ENCODE measurements at places on chromosomes 7 and 10.

- DNase-seq = no peak
These were observed 26.8 kb upstream of the ITPRID1 start for GRCh38 chr7:31487071-31487470.

GRCh38 chr10:129055986-129056385 is 411.1 kb upstream of the MGMT start:
- DNase-seq = no peak

GRCh38 chr7:24959735-24960485 is 20.1 kb downstream of the OSBPL3 start:
- DNase-seq = no peak

DNA sequence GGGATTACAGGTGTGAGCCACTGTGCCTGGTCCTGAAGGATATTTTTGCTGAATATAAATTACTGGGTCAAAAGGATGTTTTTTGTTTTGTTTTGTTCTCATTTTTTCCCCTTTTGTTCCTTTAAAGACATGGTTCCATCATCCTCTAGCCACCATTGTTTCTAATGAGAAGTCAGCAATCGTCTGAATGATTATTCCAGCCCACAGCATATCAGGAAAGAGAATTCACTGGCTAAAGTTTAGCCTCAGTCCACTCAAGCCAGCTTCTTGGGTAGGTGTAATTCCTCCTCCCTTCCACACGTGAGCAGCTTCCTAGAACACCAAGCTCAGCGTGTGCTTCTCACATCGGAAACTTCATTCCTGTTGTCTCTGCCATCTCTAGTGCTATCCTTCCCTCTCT is 112.8 kb upstream of the INSIG1 start:
- DNase-seq = no peak

DNA sequence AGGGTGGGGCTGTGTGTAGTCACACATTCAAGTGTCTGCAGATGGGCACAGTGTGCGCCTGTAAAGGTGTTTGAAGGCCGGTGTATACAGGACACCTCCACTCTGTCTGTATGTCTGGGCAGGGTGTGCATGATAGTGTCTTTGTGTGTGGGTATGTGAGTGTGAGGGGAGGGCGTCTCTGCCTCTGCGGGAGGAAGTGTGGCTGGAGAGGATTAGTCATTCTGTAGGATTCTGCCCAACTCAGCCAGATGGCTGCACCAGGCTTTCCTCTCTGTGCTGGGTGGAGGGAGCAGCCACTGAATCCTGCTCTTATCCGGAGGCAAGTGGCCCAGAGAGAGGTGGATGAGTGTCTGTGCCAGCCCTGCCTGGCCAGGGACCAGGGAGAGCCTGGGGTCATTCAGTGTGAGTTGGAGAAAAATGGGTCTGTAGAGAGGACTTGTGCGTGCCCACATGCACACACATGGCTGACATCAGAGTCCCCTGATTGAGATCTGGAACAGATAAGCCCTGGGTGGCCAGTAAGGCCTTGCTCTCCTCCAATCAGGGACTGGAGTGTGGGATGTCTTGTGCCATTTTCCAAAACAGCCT is 1.7 kb downstream of the SFXN3 start:
- DNase-seq = peak; percentile 77

DNA sequence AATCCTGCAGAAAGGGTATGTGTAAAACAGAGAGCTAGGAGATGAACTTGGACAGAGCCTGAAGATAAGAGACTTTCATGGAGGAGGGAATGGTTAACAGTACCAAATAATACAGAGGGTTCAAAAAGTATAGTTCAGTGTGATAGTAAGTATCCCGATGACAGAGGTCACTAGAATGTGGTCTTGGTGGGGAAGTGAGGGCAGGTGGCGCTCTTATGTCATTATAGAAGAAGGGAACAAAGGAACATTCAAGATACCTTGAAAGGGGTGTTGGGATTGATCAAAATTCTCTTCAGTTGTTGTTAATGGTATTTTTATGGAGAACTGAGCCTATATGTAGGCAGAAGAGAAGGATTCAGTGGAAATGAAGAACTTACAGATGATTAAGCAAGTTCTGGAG is 312.5 kb downstream of the SUGCT start:
- DNase-seq = no peak

- DNase-seq = no peak
These were observed 56.2 kb downstream of the UBE3C start for GRCh38 chr7:157194948-157195347.

DNA sequence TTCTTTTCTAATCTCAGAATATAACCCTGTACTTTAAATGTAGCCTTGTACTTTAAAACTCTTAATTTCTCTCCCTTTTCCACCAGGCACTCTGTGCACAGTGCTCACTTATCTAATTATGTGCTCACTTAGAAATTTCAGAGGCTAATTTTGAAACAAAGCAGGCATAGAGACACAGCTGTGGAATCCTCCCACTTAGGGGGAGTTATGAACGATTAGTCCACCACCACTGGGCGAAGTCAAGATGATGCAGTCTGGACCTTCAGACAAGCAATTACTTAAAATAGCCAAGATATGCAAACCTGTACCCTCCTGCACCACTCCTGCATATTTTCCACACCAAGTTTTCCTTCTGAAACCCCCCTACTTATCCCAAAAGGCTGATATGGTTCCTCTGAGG is 143.0 kb downstream of the STK31 start:
- no peak for DNase-seq

- no peak for DNase-seq
These were observed 23.1 kb downstream of the WNT8B start for GRCh38 chr10:100485801-100486495.

DNA sequence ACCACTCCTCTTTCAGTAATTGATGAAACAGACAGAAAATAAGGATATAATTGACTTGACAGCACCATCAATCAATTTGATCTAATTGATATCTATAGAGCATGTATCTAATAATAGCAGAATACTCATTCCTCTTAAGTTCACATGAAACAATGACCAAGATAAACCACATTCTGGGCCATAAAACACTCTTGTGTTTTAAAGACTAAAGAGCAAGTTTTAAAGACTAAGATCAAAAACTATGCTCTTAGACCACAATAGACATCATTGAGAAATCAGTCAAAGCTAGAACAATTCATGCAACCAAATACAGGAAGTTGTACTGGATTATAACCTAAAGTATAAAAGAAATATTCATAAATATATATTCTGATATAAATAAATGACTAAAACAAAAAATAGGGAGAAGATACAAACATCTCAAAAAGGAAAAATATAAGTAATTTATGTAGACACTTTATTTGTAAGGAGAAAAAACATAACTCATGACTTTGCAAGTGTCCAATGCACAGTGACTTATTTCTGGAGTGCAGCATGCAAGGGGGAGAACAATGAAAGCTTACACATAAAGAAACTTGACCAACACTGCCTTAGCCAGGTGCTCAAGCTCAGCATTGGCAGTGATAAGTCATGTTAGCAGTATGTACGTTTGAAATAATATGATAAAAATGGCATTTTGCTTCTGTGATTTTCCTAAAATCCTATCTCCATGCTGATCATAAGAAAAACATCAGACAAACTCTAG is 312.7 kb upstream of the IGFBP3 start:
- DNase-seq = no peak

DNA sequence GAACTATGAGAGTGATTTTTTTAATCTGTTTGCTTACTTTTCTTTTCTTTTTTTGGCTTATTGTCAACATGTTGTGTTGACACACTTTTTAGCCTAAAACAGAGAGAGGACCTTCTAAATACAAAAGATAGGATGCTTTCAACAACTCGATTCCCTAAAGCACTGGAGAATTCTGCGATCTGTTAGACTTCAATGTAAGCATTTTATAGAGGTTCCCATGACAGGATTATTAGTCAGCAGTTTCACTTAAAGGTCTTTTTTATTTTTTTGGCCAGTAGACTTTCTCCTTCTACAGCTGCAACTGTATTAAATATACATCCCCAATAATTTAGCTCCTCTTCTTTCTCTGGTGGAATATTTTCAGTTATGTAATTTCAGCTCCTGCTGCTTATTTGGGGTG is 12.7 kb upstream of the NRP1 start:
- DNase-seq = no peak

DNA sequence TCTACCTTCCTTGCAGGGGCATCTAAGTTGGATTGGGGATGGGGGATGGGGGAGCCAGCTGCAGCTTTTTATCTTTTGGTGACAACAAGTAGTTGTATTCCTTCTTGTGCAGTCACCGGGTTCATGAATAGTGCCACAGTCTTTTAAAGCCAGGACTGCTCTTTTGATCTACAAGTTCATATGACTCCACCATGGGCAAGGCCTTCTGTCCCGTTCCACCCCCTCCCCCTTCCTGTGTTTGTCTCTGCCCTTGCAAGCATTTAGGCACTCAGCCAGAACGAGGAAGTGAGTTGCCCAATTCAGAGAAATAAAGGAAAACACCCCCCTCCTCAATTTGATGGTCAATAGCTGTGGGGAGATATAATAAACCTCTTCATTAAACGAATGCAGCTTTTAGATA is 44.8 kb upstream of the EGR2 start:
- DNase-seq = no peak

DNA sequence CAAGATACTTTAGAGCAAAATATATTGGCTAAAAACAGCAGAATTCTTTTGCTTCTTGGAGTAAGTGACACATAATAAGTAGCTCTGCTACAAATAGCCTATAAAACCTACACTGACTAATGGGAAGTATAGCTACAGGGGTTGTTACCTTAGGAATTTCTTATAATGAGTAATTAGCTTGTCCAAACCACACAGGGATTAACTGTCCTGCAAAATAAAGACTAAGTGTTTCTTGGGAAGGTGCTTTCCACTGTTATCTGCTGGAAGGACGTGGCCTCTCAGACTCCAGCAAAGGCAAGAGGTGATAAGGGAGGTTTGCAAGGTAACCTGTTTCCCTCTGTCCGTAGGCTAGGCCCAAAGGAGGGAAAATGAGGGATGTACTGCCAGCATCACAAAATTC is 302.4 kb downstream of the DOCK4 start:
- DNase-seq = no peak

DNA sequence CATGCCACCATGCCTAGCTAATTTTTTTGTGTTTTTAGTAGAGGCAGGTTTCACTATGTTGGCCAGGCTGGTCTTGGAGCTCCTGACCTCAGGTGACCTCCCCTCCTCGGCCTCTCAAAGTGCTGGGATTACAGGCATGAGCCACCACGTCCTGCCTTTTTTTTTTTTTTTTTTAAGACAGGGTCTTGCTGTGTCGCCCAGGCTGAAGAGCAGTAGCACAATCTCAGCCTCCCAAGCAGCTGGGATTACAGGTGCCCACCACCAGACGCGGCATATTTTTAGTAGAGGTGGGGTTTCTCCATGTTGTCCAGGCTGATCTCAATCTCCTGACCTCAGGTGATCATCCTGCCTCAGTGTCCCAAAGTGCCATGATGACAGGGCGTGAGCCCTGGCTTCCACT is 14.4 kb upstream of the SRPK2 start:
- DNase-seq = no peak

DNA sequence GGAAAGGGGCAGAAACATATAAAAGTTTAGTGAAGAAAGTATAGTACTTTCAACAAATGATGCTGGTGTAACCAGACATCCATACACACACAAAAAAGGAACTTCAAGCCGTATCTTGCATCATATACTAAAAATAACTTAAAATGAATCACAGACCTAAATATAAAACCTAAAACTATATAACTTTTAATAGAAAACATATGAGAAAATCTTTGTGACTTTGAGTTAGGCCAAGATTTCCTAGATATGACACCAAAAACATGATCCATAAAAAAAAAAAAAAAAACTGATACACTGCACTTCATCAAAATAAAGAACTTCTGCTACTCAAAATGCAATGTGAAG is 40.9 kb downstream of the NUDCD3 start:
- no peak for DNase-seq

DNA sequence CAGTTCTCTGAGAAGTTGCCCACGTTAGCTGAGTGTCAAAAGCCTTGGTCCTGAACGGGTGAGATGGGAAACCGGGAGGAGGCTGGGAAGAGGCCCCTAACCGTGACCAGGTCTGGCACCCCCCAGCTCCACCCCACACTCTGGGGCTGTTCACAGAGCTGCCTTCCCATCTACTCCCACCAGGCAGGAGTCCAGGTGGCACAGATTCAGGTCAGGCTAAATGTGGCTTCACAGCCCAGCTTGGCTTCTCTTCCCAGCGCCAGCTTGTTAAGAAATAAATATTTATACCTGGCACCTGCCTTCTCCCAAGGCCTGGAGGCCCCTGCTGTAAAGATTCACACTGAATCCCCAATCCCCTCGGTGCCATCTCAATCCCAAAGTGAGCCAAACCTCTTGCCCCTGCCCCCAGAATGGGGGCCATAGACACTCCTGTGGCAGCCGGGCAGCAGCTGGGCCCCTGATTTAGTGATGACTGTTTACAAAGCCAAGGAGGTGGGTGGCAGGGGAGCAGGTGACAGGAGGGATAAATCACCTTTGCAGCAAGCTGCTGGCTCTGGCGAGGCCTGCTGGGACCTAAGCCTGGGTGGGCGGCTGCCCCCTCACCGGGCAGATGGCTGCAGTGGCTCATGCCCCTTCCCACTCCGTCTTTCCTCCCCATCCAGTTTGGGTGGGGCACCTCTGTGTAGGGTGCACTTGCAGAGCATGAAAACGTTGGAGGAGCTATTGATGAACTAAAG is 72.5 kb downstream of the GOLGA7B start:
- no peak for DNase-seq

DNA sequence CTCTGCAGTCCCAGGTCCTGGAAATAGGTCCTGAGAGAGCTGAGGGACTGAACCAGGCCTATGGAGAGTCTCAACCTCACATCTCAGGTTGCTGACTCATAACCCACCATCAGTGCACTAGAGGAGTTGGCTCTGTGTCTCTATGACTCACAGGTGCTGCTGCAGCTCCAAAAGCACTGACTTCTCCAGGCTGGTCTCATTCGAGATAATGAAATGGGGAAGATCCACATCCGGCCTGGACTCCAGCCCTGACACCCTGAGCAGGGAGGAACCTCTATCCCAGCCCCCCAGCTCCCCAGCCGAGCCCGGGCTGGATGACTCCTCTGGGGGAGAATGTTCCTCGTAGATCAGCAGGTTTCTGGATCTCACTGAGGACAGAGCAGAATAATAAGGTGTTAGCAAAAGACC is 35.5 kb upstream of the DGKI start:
- peak; percentile 80 for DNase-seq

GRCh38 chr7:24442170-24442777 is 131.0 kb upstream of the PALS2 start:
- no peak for DNase-seq

GRCh38 chr7:153301936-153302335 is 542.4 kb downstream of the ACTR3B start:
- DNase-seq = no peak

DNA sequence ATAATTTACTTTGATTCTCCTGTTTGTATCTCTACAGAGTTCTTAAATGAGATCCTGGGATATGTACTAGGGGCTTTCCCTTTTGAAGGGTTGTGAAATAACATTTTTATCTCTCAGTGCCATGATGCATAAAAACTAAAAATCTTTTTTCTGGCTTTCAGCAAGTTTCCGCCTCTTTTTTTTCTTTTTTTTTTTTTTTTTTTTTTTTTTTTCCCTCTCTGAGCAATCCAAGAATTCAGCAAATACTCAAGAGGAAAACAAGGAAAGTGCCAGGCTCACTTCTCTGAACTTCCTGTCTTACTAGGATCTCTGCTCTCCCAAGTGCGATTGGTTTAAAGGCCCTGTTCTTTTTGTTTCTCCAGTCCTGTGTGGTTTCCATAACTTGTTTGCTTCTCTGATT is 79.9 kb downstream of the HYCC1 start:
- no peak for DNase-seq

All from T1000 (cell line).